ENCODE measurements at places on chromosomes 2 and 18.

DNA sequence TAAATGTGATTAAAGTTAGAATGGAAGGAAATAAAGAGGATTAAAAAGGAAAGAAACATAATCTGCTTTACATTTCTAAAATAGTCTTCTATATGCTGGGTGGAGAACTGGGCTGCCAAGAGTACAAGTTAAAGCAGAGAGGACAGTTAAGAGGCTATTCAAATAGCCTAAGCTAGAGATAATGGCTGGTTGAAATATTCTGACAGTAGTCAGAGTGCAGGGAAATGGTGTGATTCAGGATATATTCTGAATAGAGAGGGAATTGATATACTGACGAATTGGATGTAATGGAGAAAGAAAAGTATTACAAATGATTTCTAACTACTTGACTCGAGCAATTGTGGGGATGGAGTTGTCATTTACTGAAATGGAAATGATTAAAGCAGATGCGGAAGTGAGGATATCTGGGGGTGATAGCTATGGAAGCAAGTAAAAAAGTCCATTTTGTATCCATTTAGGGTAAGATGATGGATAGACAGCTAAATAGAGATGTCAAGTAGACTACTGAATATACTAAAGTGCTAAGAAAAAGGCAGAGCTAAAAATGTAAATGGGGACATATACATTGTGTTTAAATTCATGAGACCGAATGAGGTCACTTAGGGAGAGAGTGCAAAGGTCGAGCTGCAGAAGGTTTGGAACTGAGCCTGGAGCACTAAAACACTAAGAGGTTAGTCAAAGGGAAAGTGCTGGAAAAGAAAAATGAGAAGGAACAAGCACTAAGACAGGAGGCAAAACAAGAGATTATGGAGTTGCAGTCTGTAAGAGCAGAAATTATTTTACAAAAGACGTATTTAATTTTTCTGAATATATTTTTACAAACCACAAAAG is 696.8 kb downstream of the LRRTM4 start:
- no peak for DNase-seq

DNA sequence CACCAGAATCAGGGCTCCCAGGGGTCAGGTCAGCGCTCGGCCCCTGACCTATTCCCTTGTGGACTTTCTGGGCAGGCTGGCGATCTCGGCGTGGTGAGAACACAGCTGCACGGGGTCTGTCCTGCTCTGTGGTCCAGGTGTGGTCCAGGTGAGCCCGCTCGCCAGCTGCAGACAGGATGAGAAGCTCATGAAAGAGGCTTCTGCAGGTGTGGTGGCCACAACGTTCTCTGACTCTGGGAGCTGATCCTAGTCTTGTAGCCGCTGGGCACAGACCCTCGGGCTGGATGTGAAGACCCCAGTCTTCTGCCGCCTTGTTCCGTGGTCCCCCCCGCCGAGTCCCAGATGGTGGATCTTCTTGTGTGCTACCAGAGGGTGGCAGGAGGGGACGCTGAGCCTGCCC is 129.7 kb downstream of the RTP5 start:
- DNase-seq = peak; percentile 30

- no peak for DNase-seq
Measured at GRCh38 chr2:85247610-85248009, 80.2 kb downstream of the TGOLN2 start.

DNA sequence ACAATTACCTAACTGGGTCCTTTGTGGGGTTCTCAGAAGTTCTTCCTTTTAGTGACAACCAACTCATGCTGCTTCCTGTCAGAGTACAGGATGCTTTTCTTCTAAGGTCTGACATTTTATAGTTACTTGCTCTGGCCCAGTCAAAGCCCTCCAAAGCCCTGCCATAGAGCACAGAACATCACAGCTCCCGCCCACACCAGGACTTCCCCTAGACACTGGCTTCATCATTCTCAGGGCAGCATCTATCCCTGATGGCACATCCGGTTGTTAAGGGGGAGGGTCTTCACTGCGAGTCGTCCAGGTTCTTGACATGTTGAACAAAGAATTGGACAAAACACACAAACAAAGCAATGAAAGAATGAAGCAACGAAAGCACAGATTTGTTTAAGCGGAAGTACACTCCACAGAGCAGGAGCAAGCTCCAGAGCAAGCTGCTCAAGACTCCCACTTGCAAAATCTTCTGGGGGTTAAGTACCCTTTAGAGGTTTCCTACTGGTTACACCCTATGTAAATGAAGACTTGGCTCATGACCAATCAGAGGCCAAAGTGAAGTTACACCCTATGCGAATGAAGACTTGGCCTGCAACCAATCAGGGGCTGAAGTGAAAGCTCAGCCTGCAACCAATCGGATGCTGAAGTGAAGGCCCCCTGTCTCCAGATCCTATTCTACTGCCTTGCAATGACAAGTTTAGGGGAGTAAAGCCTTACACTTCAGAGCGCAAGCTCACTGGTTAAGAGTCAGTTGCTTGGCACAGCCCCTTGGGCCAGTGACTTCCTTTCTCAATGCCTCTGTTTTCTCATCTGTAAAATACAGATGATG is 79.0 kb downstream of the HDAC4 start:
- no peak for DNase-seq

DNA sequence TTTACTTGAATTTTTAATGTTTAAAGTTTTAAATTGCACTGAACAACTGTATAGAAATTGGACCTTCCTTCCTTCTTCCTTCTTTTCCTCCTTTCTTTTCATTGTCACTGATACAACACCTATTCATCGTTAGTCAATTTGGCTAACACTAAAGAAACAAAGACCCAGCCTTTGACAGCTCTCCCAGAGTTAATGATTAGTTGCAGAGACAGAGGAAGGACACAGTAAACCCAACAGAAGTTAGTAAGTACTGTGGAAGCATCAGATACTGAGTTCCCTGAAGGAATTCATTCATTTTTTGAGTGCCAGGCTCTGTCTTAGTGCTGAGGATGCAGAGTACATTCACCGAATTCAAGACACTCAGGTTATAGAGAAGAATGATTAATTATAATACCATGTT is 77.9 kb upstream of the RAB27B start:
- no peak for DNase-seq

- DNase-seq = peak; percentile 80
Measured at GRCh38 chr2:26299471-26300101, 46.4 kb upstream of the SELENOI start.

DNA sequence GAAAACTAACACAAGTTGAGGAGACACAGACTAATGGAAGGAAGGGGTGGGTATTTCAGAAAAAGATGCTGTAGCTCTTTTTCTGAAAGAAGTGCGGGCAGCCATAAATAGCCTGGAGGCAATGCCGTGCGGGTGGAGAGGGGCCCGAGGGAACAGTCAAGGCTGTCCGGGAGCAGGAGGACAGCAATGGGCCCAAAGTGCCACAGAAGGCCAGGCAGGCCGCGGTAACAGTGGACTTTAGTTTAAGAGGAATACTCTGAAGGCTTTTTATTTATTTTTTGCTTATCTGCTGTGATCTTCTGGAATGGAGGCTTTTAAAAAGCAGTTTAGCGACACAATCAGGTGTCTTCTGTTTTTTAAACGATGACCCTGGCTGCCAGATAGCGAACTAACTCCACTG is 2.8 kb downstream of the ITGB1BP1 start:
- DNase-seq = no peak

DNA sequence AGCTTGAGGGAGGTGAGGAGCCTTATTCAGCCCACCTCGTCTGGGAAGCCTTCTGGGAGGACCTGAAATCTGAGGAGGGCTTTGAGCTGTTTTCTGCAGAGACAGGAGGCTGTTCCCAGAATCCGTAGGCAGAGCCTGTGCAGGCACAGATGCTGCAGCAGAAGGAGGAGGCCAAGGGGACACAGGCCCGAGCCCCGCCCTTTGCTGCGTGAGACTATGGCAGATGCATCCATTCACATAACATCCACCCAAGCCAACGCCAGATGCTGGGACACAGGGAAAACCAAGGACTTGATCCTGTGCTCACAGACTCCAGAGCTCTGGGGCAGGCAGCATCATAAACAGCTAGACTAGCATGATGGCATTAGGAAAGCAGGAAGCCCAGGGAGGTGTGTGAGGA is 98.2 kb downstream of the KCNF1 start:
- no peak for DNase-seq

GRCh38 chr2:5794012-5794411 is 101.8 kb downstream of the SOX11 start:
- DNase-seq = no peak
